ENCODE measurements at places on chromosomes 2 and 18. TPM values are rescaled to one million over a fixed set of nuclear protein-coding genes. Genes with fewer than 3 reads are reported as not detected.

Gene MOB1A
- total RNA-seq = 178 TPM

Gene GAL3ST2
- 0.43 TPM for total RNA-seq

Gene RTP5
- 0.60 TPM for total RNA-seq

Gene ERBB4
- total RNA-seq = not detected

- peaks cover 1% of the 10 kb centered on the region for H3K4me1 ChIP-seq
- H3K27ac ChIP-seq = no peak overlapping the region
- DNase-seq = no peak
- no peak overlapping the region for H3K4me3 ChIP-seq
- H3K36me3 ChIP-seq = peaks cover 11% of the 10 kb centered on the region
- no peaks in the 10 kb centered on the region for H3K27me3 ChIP-seq
Observed at GRCh38 chr2:98572676-98573075, 35.6 kb downstream of the COA5 start.

DNA sequence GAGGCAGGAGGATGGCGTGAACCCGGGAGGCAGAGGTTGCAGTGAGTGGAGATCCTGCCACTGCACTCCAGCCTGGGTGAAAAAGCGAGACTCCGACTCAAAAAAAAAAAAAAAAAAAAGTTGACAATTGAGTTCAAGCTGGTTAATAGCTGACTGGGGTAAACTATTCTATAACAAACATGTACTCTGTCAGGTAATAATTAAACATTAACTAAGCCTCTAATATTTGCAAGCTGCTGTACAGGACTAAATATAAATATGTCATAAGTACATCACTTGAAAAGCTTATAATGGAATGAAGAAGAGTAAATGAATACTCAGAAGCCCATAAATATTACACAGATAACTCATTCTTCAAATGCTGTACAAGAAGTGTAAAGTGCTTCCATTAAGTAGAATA lies 190.4 kb upstream of the CRIM1 start:
- no peaks in the 10 kb centered on the region for H3K36me3 ChIP-seq
- no peak overlapping the region for H3K27ac ChIP-seq
- peaks cover 3% of the 10 kb centered on the region for H3K4me1 ChIP-seq
- DNase-seq = no peak

DNA sequence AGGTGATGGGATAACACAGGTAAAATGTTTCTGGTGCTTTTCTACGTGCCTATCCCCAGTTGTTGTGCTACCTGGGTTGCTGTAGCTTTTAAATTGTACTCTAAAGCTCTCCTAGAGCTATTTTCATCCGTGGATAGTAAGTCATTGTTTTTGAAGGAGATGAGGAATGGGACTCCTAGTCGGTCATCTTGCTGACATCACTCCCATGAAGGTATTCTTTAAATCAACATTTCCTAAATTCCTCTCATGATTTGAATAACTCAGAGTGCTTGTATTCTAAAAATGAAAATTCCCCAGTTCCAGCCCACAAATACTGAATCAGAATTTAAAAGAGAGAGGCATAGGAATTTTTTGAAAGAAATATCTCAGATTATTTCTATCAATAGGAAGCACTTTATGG lies 44.3 kb downstream of the CCDC148 start:
- no peak overlapping the region for H3K4me3 ChIP-seq
- peaks cover 2% of the 10 kb centered on the region for H3K36me3 ChIP-seq
- H3K27ac ChIP-seq = no peak overlapping the region
- no peak for DNase-seq
- no peaks in the 10 kb centered on the region for H3K4me1 ChIP-seq

DNA sequence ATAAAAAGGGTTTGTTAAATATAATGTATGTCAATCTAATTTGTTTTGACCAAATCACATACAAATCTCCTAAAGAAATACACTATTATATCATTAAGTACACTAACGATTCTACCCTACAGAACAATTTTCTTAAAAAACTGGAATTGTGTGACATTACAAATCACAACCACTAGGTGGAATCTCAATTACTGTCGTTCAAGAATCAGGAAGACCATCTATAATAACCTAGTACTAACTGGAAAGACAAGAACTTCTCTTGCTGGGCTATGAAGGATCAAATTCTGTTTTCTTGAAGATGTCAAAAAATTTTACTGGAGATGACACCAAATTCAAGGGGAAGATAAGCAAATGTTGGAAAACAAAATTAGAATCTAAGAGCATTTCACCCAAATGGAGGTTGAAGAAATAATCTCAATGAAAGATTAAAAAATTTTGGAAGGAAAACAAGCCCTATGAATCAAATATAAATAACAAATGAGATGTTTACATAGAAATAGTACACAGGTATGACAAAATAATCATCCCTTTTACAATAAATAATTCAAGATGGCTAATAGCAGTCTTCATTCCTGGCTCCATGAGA lies 110.9 kb downstream of the STK39 start:
- H3K4me3 ChIP-seq = no peak overlapping the region
- H3K27me3 ChIP-seq = no peaks in the 10 kb centered on the region
- H3K4me1 ChIP-seq = peaks cover 4% of the 10 kb centered on the region
- no peak overlapping the region for H3K27ac ChIP-seq

DNA sequence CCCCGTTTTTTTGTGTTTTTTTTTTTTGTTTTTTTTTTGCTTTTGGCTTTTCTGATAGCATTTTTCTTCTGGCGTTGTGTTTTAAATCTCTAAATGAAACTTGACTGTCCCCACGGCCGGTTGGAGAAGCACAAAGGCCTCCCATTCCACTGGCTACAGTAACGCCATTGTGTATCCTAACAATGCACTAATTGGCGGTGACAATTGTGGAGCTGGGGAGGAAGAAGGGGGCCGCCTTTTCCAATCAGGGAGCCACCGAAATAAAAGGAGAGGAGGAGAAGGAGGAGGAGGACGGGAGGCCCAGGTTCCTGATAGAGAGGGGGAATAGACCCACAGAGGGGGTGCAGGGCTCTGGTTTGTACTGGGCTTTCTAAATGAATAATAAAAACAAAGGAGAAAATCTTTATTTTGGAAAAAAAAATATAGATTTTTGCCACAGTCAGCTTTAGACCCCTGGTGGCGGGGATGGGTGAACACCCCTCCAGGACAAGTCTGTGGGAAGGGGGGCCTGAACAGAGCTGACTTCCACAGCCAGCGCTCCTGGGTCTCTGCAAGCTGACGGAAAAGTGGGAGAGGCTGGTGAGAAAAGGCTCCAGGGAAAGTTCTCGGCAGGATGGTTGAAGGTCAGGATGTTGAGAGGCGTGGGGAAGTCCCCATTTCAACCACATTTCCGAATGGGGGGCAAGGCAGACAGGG lies 43.7 kb upstream of the FZD5 start:
- no peak overlapping the region for H3K27ac ChIP-seq
- no peaks in the 10 kb centered on the region for H3K27me3 ChIP-seq
- H3K36me3 ChIP-seq = no peaks in the 10 kb centered on the region
- H3K4me1 ChIP-seq = peaks cover 2% of the 10 kb centered on the region

DNA sequence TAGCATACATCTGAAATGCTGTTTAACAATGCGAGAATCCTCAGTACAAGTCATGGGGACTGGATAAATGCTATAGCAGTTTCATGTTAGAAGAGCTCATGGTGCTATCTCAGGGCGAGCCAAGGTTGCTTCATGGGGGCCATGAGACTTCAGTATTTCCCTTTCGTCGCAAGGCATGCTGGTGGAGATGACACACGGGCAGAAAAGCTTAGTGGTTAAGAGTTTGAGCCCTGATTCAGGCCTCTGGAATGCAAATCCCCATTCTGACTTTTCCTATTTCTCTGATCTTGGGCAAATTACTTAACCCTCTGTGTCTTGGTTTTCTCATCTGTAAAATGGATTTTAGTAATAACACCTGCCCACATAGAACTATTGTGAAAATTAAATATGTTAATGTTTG lies 57.4 kb upstream of the EPHA4 start:
- no peak overlapping the region for H3K27ac ChIP-seq
- no peaks in the 10 kb centered on the region for H3K4me1 ChIP-seq
- no peak overlapping the region for H3K4me3 ChIP-seq
- H3K27me3 ChIP-seq = no peaks in the 10 kb centered on the region
- no peak for DNase-seq
- no peaks in the 10 kb centered on the region for H3K36me3 ChIP-seq

GRCh38 chr2:126877041-126877440 lies 21.6 kb upstream of the TEX51 start:
- no peaks in the 10 kb centered on the region for H3K4me1 ChIP-seq
- DNase-seq = no peak
- H3K36me3 ChIP-seq = no peaks in the 10 kb centered on the region

Gene UGT1A4
- total RNA-seq = not detected

DNA sequence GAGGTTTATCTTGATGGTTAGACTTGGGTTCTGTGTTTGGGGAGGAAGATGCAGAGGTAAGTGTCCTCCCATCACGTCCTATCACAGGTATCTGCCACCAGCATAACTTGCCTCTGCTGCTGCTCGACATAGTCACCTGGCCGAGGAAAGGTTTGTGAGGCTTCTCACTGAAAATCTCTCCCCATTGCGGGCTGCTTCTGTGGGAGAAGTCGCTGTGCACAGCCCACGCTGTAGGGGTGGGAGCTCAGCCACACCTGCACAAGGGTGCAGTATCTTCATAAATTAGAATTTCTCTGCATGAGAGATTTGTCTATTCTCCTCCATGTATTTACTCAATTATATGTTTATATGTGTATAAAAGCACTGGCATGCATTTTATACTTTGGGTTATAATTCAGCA lies 415.7 kb upstream of the MYT1L start:
- peaks cover 1% of the 10 kb centered on the region for H3K27me3 ChIP-seq
- no peaks in the 10 kb centered on the region for H3K4me1 ChIP-seq
- H3K27ac ChIP-seq = no peak overlapping the region
- no peaks in the 10 kb centered on the region for H3K36me3 ChIP-seq
- no peak for DNase-seq
- H3K4me3 ChIP-seq = no peak overlapping the region

- no peak for DNase-seq
- peaks cover 7% of the 10 kb centered on the region for H3K27me3 ChIP-seq
- H3K36me3 ChIP-seq = no peaks in the 10 kb centered on the region
- no peaks in the 10 kb centered on the region for H3K4me1 ChIP-seq
Observed at GRCh38 chr2:151239624-151240023, 22.0 kb downstream of the RBM43 start.
